ENCODE measurements at places on chromosomes 5 and 9. TPM values are rescaled to one million over a fixed set of nuclear protein-coding genes. Genes with fewer than 3 reads are reported as not detected.

DNA sequence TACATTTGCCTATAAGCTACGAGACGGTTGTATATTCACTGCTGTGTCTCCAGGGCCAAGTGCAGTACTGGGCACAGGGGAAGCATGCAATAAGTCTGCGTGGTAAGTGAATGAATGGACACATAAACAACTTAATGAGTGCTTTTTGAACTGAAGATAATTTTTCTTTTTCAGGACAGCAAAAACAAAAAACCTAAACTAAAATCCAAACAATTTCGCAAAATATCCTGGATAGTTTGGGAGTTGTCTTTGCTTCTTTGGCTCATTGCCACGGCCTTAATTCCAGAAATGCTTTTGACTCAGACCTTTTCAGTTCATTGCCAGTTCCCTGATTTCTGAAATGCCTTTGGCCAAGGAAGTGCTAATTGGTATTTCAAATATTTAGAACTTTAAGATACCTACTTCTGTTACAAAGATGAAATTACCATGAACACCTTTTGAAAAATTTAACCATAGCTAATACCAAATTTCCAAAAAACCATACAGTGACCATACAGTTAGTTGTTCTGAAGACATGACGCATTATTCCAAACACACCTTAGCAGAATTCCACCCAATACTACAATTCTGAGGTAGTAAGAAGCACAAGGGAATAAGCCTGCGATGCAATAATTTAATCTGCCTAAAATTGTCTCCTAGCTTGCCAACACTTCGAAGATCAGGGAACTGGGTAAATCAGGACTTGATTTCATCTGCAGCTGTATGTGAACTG, 42.8 kb downstream of the TEK start:
- H3K27me3 ChIP-seq = no peaks in the 10 kb centered on the region
- DNase-seq = no peak
- peak overlapping the region; percentile 15 for H3K27ac ChIP-seq
- H3K36me3 ChIP-seq = no peaks in the 10 kb centered on the region

GRCh38 chr9:30310711-30311110, 2073.7 kb upstream of the ACO1 start:
- no peaks in the 10 kb centered on the region for H3K4me1 ChIP-seq
- DNase-seq = no peak
- H3K36me3 ChIP-seq = no peaks in the 10 kb centered on the region
- H3K27ac ChIP-seq = no peak overlapping the region

DNA sequence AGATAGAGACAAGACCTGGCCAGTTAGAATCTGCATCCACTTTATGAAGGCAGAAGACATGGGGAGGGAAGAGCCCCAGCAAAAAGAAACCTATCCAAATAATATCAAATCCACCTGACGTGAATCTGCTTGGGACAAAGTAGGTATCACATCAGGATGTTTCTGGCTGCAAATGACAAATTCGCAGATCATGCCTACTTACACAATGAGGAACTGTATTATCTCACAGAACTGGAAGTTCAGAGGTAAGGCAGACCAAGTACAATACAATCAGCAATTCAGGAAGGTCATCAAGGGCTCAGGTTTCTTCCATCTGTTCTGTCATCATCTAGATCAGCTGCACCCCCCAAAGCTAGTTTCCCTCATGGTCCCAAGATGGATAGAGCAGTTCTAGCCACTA, 13.2 kb upstream of the NR4A3 start:
- H3K27me3 ChIP-seq = no peaks in the 10 kb centered on the region
- no peak for DNase-seq
- H3K36me3 ChIP-seq = no peaks in the 10 kb centered on the region
- no peak overlapping the region for H3K27ac ChIP-seq
- H3K4me1 ChIP-seq = no peaks in the 10 kb centered on the region

Gene IFNA2
- total RNA-seq = not detected

Gene DOK3
- 2.9 TPM for total RNA-seq

DNA sequence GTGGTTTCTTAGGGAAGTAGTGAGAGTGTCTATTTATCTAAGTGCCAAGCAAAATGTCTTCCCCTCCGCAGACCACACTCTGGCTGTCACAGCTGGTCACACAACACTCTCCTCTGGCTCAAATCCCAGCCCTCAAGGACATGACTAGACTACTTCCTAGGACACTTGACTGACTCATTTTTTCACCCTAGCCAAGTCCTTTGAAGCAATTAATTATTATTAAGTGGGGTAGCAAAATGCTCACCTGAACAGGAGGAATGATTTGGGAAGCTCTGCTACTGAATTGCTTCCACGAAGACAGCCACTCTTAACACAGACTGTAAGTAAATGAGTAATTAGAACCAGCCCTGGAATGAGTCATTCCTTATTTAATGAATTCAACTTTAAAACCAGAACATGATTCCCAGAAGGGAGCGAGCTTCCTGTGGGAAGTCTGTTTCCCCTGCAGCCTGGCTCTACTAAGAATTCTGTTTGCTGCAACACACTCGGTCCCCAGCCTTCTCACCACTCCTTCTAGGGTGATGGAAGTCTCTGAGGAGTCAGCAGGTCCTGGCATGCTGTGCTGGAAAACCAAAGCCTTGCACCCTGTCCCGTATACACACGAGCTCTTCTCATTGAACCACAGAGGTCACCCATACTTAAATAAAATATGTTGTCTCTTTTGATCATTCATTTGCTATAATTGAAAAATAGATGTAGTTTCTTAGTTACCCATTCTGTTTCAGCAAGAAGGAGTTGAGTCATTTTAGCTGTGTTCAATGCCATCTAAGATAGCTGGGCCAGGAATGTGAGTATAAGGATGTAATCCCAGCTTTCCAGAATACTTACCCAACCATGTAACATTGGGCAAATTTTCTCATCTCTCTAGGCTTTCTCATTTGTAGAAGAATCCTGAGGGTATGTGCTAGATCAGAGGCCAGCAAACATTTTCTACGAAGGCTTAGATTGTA, 218.6 kb upstream of the RASEF start:
- peak overlapping the region; percentile 53 for H3K27ac ChIP-seq
- H3K36me3 ChIP-seq = no peaks in the 10 kb centered on the region
- no peaks in the 10 kb centered on the region for H3K27me3 ChIP-seq

Gene SEMA6A
- 9.3 TPM for total RNA-seq

Gene CXCL14
- 31.8 TPM for total RNA-seq

DNA sequence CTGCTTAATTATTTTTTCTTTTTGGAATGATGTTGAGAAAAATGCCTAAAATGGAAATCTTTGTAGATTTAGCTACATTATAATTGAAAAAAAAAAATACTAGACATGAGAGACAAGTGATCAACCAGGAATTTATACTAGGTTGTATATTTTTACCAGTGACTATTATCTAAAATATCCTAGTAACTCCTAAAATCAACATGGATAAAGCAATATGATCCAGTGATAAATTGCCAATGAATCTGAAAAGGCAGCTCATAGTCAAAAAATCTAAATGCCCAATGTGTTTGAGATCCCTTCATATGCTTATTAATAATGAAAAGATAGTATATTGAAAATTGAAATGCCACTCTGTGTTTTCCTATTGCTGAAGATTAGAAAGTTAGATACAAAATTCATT, 778.2 kb downstream of the MTRR start:
- no peak overlapping the region for H3K27ac ChIP-seq
- H3K27me3 ChIP-seq = no peaks in the 10 kb centered on the region
- H3K4me1 ChIP-seq = no peaks in the 10 kb centered on the region

Measured in heart left ventricle (tissue), 16 donors.